ENCODE measurements at places on chromosomes 2 and 18.

- no peak for DNase-seq
These were observed 249.0 kb downstream of the TWIST2 start for GRCh38 chr2:239096676-239097427.

- DNase-seq: no peak
These were observed 24.7 kb downstream of the ARL4C start for GRCh38 chr2:234472155-234472554.

- DNase-seq: no peak
These were observed 111.6 kb downstream of the FAM210A start for GRCh38 chr18:13614641-13615288.

DNA sequence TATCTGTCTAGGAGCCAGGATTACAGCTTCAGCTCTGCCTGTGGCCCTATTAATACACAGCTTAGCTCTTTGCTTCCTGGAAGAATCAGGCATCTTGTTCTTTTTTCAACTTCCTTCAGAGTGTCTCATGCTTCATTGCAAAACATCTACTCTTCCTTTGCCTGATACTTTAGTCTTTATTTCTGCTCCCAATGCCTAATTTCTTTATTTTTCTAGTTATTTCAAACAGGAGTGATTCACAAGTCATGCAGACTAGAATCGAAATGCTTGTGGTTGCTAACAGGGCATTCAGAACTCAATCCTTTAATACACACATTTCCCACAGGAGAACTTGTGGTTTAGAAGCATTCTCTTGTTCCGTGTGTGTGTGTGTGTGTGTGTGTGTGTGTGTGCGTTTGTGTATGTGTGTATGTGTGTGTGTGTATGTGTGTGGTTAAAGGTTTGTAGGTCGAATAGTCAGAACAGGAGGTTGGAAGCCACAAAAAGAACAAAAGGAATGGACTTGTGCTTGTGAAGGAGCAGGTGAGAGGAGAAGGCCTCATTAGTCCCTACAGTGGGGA, 28.3 kb upstream of the INSIG2 start:
- peak; percentile 76 for DNase-seq

- DNase-seq: no peak
These were observed 259.0 kb downstream of the LOXHD1 start for GRCh38 chr18:46398005-46398404.

Data from GM12878 (cell line).